Kidney (tissue), 22 donors: ENCODE measurements at places on chromosomes 16 and 17. TPM values are rescaled to one million over a fixed set of nuclear protein-coding genes. Genes with fewer than 3 reads are reported as not detected.

PDILT gene
- not detected for total RNA-seq

CA7 gene
- not detected for total RNA-seq

JPH3 gene
- 0.69 TPM for total RNA-seq

TPPP3 gene
- 8.2 TPM for total RNA-seq

APPBP2 gene
- 44.4 TPM for total RNA-seq

CDH3 gene
- total RNA-seq = 61.3 TPM

CISD3 gene
- 37.7 TPM for total RNA-seq

VAT1L gene
- 0.85 TPM for total RNA-seq

CSH2 gene
- total RNA-seq = not detected

KRT27 gene
- total RNA-seq = not detected

FBXW10B gene
- total RNA-seq = 0.19 TPM

SLC47A2 gene
- total RNA-seq = 46.3 TPM

ZPBP2 gene
- total RNA-seq = not detected

USP43 gene
- total RNA-seq = 7.8 TPM

GRCh38 chr17:40020146-40020545 lies 4.9 kb downstream of the CSF3 start:
- H3K36me3 ChIP-seq = no peaks in the 10 kb centered on the region
- no peak overlapping the region for H3K4me3 ChIP-seq
- no peak overlapping the region for H3K27ac ChIP-seq

GRCh38 chr17:18291718-18292540 lies 22.9 kb downstream of the TOP3A start:
- no peak overlapping the region for H3K27ac ChIP-seq
- DNase-seq = no peak
- H3K4me3 ChIP-seq = no peak overlapping the region
- no peaks in the 10 kb centered on the region for H3K4me1 ChIP-seq
- no peaks in the 10 kb centered on the region for H3K27me3 ChIP-seq

DNA sequence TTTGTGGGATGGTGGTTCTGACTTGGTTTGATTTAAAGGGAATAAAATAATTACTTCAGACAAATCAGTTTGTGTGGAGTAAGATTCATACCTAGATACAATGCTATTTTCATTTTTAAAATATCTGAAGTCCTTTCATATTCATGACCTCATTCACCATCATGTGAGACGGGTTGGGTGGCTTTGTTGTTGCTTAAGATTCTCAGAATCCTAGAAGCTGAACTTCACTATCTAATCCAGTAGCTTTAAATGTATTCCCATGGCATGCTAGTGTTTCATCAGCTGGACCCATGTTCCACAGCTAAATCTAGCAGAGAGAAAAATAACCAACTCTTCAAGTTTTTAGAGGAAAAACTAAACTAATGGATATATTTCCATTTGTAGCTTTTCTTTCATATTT lies 2.7 kb upstream of the AMFR start:
- H3K27ac ChIP-seq = no peak overlapping the region
- DNase-seq = no peak
- no peak overlapping the region for H3K4me3 ChIP-seq
- no peaks in the 10 kb centered on the region for H3K27me3 ChIP-seq
- H3K4me1 ChIP-seq = peaks cover 1% of the 10 kb centered on the region

- H3K4me1 ChIP-seq = no peaks in the 10 kb centered on the region
- no peak overlapping the region for H3K27ac ChIP-seq
- DNase-seq = peak; percentile 51
- H3K36me3 ChIP-seq = no peaks in the 10 kb centered on the region
- no peak overlapping the region for H3K4me3 ChIP-seq
Observed at GRCh38 chr17:27915709-27916108, 22.5 kb upstream of the LYRM9 start.

DNA sequence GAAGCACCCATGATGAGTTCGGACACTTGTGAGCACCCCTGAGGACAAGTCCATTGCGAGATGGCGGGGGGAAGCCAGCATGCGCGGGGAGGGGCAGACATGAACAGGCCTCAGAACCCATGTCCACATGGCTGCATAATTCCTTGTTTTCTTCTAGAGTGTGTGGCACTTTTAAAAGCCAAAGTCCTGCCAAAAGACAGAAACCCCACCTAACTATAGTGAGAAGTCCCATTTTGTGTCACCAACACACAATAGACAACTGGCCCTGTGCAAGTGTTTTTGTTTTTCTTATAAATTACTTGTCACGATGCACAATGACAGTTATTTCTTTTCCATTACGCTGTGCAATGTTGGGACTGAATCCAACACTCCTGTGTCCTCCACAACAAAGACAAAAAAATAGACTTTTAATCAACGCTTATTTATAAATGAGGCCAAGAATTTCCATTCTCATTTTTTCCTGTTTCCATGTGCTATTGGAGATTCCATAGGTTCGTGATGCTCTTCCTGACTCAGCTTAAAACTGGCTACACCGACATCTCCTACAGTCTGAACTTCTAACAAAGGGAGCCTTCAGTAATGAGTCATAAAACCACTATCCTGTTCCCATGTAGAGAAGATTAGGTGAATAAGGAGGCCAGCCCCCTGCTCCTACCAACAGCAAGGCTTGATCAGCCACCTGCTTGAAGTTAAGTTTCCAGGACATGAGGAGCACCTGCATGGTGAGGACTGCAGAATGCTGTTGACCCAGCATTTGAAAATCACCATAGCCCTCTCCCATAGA lies 98.9 kb downstream of the ZNF423 start:
- no peak overlapping the region for H3K27ac ChIP-seq
- H3K4me1 ChIP-seq = no peaks in the 10 kb centered on the region
- DNase-seq = no peak
- no peaks in the 10 kb centered on the region for H3K27me3 ChIP-seq
- H3K36me3 ChIP-seq = no peaks in the 10 kb centered on the region

DNA sequence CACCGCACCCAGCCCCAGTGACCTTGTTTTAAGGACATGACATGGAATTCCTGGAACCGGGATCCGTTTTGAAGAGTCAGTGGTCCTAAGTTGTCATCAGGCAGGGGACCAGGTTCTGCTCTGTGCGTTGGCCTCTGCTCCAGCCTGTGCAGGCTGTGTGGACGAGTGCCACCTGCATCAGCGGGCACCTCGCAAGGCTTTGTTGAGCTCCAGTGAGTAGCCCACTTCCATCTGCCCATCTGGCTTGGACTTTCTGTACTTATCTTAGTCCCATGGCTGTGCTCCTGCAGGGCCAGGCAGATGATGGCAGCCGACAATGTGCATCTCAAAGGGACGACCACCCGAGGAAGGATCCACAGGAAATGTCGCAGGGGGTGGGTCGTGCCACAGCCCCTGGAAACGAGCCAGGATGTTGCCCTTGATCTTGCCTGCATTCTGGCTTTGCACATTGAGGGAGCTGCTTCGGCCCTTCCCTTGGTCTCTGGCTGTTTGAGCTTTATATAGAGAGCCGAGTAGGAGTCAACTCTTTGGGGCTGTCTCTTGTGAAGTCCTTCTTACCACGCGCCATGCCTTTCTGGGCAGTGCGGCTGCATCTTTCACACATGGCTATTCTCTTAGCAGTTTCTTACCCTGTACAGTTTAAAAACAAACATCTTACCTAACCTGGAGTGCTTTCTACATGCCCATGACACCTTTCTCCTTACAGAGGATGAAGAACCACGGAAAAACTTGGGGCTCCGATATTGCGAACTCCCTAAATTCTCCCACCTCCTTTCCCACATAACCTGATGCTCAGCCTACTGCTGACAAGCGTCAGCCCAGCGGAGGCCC lies 18.3 kb downstream of the KIAA0513 start:
- no peaks in the 10 kb centered on the region for H3K27me3 ChIP-seq
- H3K4me1 ChIP-seq = peaks cover 2% of the 10 kb centered on the region
- H3K36me3 ChIP-seq = no peaks in the 10 kb centered on the region
- no peak overlapping the region for H3K27ac ChIP-seq

- no peaks in the 10 kb centered on the region for H3K36me3 ChIP-seq
- no peaks in the 10 kb centered on the region for H3K4me1 ChIP-seq
- H3K27ac ChIP-seq = peak overlapping the region; percentile 23
- H3K27me3 ChIP-seq = no peaks in the 10 kb centered on the region
- peak overlapping the region; percentile 8 for H3K4me3 ChIP-seq
Observed at GRCh38 chr17:64920026-64920418, 744 bp upstream of the LRRC37A3 start.

- peaks cover 17% of the 10 kb centered on the region for H3K4me1 ChIP-seq
- no peak overlapping the region for H3K4me3 ChIP-seq
- no peaks in the 10 kb centered on the region for H3K36me3 ChIP-seq
- DNase-seq = no peak
Observed at GRCh38 chr17:28368306-28368831, 1.7 kb downstream of the VTN start.

GRCh38 chr17:65013613-65014391 lies 42.7 kb downstream of the GNA13 start:
- no peak for DNase-seq
- H3K27ac ChIP-seq = no peak overlapping the region
- H3K4me1 ChIP-seq = peaks cover 5% of the 10 kb centered on the region
- no peak overlapping the region for H3K4me3 ChIP-seq

DNA sequence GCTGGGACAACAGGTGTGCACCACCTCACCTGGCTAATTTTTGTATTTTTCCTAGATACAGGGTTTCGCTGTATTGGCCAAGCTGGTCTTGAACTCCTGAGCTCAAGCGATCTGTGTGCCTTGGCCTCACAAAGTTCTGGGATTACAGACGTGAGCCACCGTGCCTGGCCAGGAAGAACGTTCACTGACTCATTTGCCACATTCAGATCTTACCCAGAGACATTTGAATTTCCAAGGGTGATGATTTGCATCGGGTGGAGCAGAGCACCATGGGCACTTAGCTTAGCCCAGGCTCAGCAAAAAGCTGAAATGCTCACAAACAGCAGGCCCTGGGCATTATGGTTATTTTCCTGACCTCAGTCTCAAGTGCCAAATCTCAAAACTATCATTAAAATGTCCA lies 14.5 kb upstream of the ADORA2B start:
- no peaks in the 10 kb centered on the region for H3K27me3 ChIP-seq
- no peak overlapping the region for H3K4me3 ChIP-seq
- no peak overlapping the region for H3K27ac ChIP-seq
- no peaks in the 10 kb centered on the region for H3K4me1 ChIP-seq
- peak; percentile 25 for DNase-seq

DNA sequence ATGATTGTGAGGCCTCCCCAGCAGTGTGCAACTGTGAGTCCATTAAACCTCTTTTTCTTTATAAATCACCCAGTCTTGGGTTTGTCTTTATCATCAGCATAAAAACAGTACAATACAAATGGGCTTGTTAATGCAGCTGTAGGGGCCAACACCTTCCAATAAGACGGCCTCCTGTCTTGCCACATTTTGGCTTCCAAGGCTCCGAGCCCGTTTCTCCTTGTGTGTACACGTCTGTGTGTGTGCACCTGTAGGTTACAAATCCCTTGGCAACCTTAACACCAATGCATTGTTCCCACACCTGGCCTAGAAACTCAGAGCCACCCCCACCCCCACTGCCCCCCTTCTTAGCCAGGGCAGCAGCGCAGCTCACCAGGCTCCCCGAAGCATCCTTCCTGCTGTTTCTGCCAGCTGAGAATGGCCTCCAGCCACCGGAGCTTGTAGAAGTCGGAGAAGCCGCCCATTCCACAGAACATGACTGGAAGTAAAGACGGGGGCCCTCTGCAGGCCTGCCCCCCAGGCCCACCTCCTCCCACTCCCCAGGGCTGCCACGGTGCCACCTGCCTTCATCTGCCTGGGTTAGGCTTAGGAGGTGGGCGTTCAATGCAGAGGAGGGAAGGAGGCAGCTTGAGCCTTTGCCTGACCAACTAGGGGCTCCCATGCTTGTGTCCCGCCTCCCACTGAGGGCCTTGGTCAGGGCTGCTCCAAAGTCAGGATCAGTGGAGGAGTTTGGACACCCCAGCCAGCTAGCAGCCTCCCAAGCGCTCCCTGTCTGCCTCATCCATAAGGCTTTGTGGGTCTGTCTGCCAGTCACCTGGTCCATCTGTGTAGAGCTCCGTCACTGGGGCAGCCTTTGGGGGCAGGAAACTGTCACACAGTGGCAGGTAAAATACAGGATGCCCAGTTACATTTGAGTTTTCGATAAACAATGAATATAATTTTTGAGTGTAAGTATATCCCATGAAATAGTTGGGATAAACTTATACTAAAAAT lies 10.6 kb downstream of the C16orf89 start:
- no peak for DNase-seq
- no peak overlapping the region for H3K4me3 ChIP-seq
- H3K4me1 ChIP-seq = no peaks in the 10 kb centered on the region
- no peaks in the 10 kb centered on the region for H3K36me3 ChIP-seq

DNA sequence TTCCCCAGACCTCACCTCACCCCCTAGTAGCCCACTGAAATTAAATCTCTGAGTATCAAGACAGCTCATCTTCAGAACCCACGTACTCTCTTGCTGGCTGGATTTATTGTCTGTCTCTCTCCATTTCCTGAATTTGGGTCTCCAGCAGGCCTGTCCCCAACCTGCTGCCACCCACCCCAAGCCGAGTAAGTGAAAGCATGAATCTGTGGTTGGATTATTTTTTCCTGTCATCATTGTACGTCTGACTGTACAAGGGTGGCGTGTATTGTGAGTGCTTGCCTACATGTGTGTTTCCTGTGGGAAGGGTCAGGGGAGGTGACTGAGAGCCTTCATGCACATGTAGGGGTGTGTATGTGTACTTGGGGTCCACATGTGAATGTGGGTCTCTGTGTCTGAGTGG lies 5.4 kb downstream of the TNP2 start:
- H3K4me1 ChIP-seq = no peaks in the 10 kb centered on the region
- no peak for DNase-seq
- H3K27me3 ChIP-seq = no peaks in the 10 kb centered on the region
- no peak overlapping the region for H3K4me3 ChIP-seq

GRCh38 chr17:63838631-63839171 lies 3.8 kb downstream of the SMARCD2 start:
- H3K4me3 ChIP-seq = no peak overlapping the region
- DNase-seq = peak; percentile 86
- H3K27ac ChIP-seq = peak overlapping the region; percentile 3

DNA sequence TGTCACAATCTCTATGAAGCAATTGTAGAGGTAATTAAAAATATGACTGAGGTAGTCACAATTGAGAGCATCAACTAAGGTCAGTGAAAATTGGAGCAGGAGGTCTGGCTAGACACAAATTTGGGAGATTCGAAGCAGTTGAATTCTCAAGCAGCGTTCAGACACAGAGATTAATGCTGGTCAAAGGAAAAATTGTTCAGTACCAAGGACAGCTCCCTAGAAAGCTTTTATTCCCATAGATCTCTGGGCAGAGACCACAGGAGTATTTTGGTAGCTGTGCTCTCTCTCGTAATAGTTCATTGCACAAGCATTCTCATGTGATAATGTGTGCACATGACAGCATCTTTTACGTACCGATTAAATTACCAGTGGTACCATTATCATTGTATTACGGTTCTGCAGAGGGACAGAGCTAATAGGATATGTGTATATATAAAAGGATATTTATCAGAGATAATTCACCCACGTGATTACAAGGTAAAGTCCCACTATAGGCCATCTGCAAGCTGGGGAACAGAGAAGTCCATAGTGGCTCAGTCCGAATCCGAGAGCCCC lies 387.5 kb upstream of the HSBP1 start:
- H3K4me3 ChIP-seq = no peak overlapping the region
- H3K36me3 ChIP-seq = no peaks in the 10 kb centered on the region
- H3K27ac ChIP-seq = no peak overlapping the region
- DNase-seq = no peak
- no peaks in the 10 kb centered on the region for H3K4me1 ChIP-seq

- DNase-seq = no peak
- no peaks in the 10 kb centered on the region for H3K4me1 ChIP-seq
- no peaks in the 10 kb centered on the region for H3K27me3 ChIP-seq
- no peak overlapping the region for H3K27ac ChIP-seq
- peak overlapping the region; percentile 66 for H3K4me3 ChIP-seq
Observed at GRCh38 chr17:42904110-42904469, 3.5 kb downstream of the G6PC1 start.

- no peak overlapping the region for H3K27ac ChIP-seq
- no peak for DNase-seq
- H3K4me3 ChIP-seq = no peak overlapping the region
- peaks cover 28% of the 10 kb centered on the region for H3K4me1 ChIP-seq
- H3K36me3 ChIP-seq = peaks cover 30% of the 10 kb centered on the region
Observed at GRCh38 chr17:44214230-44214494, 5.3 kb downstream of the UBTF start.
